ENCODE measurements at places on chromosomes 4 and X.

DNA sequence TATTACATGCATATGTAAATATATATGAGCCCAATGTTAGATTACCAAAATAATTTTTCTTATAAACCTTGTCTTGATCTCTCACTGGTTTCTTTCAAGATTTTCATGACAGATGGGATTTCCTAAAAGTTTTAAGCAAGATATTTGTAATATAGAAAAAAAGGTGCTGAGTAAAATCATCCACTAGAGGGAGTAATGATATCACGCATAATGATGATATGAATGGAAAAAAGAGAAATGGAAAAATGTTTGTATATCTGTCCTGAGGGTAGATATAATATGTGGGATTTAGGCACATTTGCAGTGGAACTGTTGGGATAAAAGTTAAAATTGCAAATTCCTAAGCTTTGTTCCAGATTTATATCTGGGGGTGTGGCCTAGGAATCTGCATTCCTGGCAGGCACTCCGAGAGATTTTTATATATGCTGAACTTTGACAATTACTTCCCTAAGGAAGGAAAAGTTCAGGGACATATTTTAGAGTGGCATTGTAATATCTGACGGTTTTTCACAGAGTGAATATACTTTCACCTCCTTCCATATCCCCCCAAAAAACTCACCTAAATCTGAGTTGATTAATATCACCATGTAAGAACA is 60.5 kb downstream of the TMA16 start:
- H3K4me1 ChIP-seq: peaks cover 24% of the 10 kb centered on the region
- no peak overlapping the region for H3K4me3 ChIP-seq
- peak overlapping the region; percentile 60 for H3K27ac ChIP-seq
- no peaks in the 10 kb centered on the region for H3K36me3 ChIP-seq

GRCh38 chr4:10154241-10154640 is 37.6 kb upstream of the WDR1 start:
- no peak overlapping the region for H3K4me3 ChIP-seq
- peaks cover 9% of the 10 kb centered on the region for H3K27me3 ChIP-seq
- DNase-seq: no peak
- H3K27ac ChIP-seq: no peak overlapping the region
- no peaks in the 10 kb centered on the region for H3K36me3 ChIP-seq

- H3K27ac ChIP-seq: no peak overlapping the region
- H3K4me1 ChIP-seq: peaks cover 2% of the 10 kb centered on the region
- no peaks in the 10 kb centered on the region for H3K36me3 ChIP-seq
- no peak for DNase-seq
- H3K4me3 ChIP-seq: no peak overlapping the region
- peaks cover 29% of the 10 kb centered on the region for H3K27me3 ChIP-seq
Measured at GRCh38 chr4:82753238-82753637, 45.4 kb downstream of the SCD5 start.

DNA sequence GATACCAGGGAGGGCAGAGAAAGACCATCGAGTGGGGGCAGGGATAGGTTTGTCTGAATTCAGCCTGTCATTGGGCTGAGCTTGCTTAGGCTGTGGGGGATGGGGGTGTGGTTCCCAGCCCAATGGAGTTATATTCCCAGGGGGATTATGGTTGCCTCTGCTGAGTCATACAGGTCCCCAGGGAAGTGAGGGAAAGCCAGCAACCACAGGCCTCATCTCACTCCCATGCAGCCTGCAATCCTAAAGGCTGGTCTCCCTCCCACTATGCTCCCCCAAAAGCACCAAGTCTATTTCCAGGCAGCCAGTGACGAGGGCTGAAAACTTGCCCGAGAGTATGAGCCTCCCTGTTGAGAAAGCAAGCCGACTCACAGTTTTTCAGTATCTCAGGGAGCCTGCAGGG is 39.3 kb downstream of the AFM start:
- H3K27me3 ChIP-seq: no peaks in the 10 kb centered on the region
- H3K4me3 ChIP-seq: no peak overlapping the region
- H3K27ac ChIP-seq: no peak overlapping the region
- H3K36me3 ChIP-seq: no peaks in the 10 kb centered on the region

DNA sequence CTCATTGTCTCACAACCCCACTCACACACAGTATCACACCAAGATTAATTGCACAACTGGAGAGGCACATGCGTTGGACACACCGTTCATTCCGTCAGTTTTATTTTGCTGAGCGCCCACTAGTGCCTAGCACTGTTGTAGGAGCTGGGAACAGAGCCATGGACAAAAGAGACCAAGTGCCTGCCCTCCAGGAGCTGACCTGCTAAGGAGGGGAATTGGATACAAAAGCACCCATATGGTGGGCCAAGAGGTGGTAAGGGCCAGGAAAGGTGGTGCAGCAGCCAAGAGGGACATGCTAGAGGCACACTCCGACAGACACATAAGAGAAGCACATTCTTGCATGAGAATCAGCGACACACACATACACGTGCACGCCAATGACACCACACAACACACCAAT is 705 bp upstream of the CRMP1 start:
- no peak for DNase-seq
- peaks cover 5% of the 10 kb centered on the region for H3K4me1 ChIP-seq
- no peak overlapping the region for H3K27ac ChIP-seq
- H3K4me3 ChIP-seq: no peak overlapping the region

DNA sequence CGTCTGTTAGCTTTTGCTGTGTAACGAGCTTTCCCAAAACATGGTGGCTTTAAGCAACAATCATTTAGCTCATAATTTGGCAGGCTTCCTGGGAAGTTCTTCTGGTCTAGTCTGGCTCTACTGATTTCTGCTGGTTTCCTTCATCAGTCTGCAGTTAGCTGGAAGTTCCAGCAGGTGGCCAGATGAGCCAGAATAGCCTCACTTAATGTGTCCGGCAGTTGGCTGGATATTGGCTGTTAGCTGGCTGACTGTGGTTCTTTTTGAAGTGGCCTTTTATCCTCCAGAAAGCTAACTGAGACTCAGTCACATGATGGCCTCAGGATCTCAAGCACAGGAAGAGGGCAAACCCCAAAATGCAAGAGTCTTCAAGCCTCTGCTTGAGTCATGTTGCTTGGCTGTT is 34.9 kb downstream of the FTHL17 start:
- peaks cover 2% of the 10 kb centered on the region for H3K4me1 ChIP-seq
- no peaks in the 10 kb centered on the region for H3K27me3 ChIP-seq

DNA sequence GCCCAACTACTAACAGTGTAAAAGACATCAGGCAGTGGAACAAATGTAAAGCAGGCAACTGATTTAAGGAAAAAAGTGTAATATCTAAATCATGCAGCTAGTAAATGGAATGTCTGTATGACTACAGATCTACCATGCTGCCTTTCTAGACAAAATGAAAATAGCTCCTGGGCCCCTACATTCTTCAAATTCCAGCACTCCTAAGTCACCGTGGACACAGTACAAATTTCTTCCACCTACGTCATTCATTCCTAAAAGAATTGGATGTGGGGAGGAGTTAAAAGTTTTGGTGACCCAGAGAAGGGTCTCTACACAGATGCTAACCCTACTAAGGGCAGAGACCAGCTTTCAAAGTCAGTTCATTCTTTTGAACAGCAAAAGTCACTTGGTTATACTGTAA is 137.2 kb upstream of the ARHGEF9 start:
- no peaks in the 10 kb centered on the region for H3K4me1 ChIP-seq
- H3K36me3 ChIP-seq: no peaks in the 10 kb centered on the region
- no peak overlapping the region for H3K27ac ChIP-seq
- no peak for DNase-seq
- H3K4me3 ChIP-seq: no peak overlapping the region
- no peaks in the 10 kb centered on the region for H3K27me3 ChIP-seq

- H3K36me3 ChIP-seq: no peaks in the 10 kb centered on the region
- no peak overlapping the region for H3K27ac ChIP-seq
- no peaks in the 10 kb centered on the region for H3K27me3 ChIP-seq
- no peak for DNase-seq
- no peaks in the 10 kb centered on the region for H3K4me1 ChIP-seq
- no peak overlapping the region for H3K4me3 ChIP-seq
Measured at GRCh38 chrX:13201605-13202219, 118.1 kb downstream of the ATXN3L start.

DNA sequence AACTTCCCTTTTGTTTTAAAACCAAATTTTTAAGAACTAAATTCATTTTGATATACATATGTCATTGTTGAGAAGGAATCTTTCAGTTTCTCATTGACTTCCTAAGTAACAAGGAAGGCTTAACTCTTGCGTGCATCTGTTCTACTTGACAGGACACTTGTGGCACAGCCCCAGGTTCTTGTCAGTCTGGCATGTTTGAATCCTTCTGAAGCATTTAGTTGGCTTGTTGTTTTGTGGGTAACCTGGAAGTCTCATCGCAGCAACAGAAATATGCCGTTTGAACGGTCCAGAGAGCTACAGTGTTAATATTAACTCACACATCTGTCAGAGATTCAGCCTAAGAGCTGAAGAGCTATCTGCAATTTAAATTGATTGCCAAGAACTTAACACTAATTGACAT is 76.0 kb downstream of the GLRA3 start:
- no peak overlapping the region for H3K4me3 ChIP-seq
- no peaks in the 10 kb centered on the region for H3K27me3 ChIP-seq
- DNase-seq: no peak
- no peaks in the 10 kb centered on the region for H3K36me3 ChIP-seq
- no peak overlapping the region for H3K27ac ChIP-seq

GRCh38 chrX:155877288-155877687 is 3.9 kb upstream of the VAMP7 start:
- H3K27me3 ChIP-seq: peaks cover 20% of the 10 kb centered on the region
- peaks cover 3% of the 10 kb centered on the region for H3K4me1 ChIP-seq

DNA sequence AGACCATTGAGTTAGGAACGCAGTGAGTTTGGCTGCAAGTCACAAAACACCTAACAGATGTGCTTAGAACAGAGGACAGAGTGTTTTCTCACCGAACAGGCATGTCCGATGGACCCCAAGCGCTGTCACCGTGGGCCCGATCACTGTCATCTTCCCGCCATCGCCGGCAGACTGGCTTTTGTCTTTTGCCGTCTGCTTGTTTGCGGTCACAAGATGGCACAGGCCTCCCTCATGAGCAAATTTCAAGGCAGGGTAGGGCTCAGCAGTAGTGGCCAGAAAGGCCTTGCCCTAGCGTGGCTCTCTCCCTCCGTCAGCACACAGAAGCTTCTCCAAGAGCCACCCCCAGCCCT is 21.4 kb upstream of the MRFAP1 start:
- H3K36me3 ChIP-seq: peaks cover 5% of the 10 kb centered on the region
- peak overlapping the region; percentile 21 for H3K27ac ChIP-seq
- no peaks in the 10 kb centered on the region for H3K27me3 ChIP-seq
- no peak for DNase-seq

DNA sequence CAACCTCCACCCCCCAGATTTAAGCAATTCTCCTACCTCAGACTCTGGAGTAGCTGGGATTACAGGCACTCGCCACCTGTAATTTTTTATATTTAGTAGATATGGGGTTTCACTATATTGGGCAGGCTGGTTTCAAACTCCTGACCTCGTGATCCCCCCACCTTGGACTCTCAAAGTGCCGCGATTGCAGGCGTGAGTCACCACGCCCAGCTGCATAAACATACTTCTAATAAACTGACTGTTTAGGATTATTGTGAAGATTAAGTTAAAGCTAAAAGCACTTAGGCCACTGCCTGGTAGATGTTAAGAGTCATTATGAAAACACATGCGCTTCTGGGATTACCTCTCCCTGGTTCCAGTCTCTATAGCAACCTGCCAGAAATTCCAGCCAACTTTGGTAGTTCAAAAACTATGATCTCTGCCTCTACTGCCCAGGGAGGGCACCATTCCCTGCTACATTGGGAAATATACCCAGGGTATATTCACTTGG is 30.2 kb upstream of the GRIA3 start:
- H3K36me3 ChIP-seq: no peaks in the 10 kb centered on the region
- no peaks in the 10 kb centered on the region for H3K27me3 ChIP-seq
- H3K4me1 ChIP-seq: no peaks in the 10 kb centered on the region
- DNase-seq: no peak

DNA sequence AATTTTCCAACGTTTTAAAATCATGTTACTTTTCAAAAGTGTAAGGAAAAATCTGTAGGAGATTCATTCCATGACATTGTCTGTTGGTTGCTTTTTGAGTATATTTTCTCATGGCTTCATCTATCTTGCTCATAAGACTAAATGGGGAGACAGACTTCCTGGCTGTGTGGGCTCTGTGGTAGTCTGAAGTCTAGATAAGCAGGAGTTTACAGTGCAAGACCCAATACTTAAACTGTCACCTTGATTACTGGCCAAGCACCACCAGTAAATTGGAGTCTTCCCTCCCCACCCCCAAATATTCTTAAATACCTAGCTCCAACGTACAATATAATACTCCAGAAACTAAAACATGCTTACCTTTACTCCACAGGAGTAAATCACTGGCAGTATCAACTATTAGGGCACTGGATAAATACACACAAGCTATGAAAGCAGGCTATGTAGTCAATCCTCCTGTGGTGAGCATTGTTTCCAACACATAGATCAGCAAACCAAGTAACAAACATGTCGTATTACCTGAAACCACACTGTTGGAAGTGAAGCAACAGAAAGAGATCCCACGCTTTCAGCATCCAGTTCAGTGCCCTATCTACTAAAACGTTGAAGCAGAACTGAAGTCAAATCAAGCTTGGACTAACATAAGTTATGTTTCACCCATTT is 6.2 kb downstream of the HNRNPD start:
- DNase-seq: no peak
- peaks cover 54% of the 10 kb centered on the region for H3K4me1 ChIP-seq
- H3K27ac ChIP-seq: peak overlapping the region; percentile 90
